IMR-90 (cell line): ENCODE measurements at places on chromosomes 12 and 14.

- DNase-seq: peak; percentile 94
Observed at GRCh38 chr12:69987579-69988091, 162.6 kb downstream of the MYRFL start.

DNA sequence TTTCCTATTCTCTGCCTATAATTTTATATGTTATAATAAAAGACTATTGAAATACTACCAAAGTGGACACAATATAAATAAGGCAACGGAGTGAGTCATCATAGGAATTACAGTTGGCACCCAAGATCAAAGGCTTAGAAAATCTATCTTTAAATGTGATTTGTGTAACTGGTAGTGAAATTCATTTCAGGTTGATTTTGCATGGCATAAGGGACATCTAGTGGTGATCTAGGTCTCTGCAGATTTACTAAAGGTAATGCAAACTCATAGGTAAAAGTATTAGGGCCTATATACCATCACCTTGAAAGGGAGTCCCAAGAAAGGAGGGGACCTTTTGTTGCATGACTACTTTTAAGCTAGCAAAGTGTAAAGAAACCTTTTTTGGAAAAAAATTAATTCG, 527.2 kb downstream of the NRXN3 start:
- DNase-seq: peak; percentile 26

DNA sequence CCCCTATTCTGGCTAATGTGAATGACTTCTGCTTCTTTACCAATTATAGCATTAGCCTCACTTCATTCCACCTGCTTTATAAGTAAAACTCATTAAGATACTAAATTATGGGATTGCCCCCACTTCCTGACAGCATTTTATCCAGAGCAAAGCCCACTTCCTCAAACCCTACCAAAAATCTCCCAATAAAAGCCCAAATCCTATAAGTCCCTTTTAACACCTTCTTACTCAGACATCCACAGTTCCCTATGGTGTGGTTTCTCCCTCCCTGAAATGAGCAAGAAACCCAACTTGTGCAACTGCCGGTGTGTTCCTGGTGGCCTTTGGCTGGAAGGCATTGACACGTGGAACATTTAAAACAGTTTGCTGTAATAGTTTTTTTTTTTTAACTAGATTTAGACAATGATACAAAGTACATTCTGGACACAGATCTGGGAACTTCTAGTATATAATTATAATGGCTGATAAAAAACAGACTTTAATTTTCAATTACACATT, 53.1 kb downstream of the BRMS1L start:
- peak; percentile 11 for DNase-seq

DNA sequence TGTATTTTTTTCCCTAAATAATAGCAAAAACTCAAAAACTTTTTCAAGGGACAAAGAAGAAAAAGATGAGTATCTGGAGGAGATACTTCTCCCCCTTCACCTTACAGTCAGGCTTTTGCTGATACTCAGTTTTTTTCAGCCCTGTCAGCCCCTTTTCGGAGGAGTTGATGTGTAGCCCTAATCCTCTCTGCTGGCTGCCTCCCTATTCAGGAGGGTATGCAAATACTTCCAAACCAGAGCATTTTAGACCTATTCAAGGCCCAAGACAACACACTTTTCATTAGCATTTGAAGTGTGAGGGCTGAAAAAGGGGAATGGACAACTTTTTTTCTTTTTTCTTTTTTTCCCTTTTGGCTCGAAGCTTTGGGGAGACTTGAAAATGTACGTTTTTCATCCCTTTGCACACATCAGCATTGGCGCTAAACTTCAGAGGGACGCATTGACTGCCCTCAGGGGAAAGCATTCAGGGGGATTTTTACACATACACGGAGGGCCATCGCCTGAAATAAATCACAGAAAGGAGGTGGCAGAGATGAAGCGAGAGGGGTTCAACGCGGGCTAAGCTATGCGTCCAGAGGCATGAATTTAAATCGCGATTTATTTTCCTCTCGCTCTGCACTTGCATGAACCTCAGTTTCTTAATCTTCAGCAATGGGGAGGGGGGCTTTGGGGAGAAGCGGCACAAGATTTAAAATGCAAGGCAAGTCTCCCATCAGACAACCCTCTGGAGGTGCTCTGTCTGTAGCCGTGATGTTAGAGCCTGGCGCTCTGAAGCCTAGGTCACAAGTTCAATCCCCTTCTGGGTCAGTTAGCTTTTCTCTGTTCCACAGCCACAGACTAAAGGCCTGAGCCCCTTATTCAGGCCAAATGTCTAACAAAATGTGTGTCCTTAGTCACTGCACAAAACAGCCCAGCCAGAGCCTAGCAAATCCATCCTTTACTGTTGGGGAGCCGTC, 86.3 kb downstream of the ASCL1 start:
- no peak for DNase-seq

GRCh38 chr12:94761559-94761958, 111.2 kb upstream of the TMCC3 start:
- peak; percentile 88 for DNase-seq

DNA sequence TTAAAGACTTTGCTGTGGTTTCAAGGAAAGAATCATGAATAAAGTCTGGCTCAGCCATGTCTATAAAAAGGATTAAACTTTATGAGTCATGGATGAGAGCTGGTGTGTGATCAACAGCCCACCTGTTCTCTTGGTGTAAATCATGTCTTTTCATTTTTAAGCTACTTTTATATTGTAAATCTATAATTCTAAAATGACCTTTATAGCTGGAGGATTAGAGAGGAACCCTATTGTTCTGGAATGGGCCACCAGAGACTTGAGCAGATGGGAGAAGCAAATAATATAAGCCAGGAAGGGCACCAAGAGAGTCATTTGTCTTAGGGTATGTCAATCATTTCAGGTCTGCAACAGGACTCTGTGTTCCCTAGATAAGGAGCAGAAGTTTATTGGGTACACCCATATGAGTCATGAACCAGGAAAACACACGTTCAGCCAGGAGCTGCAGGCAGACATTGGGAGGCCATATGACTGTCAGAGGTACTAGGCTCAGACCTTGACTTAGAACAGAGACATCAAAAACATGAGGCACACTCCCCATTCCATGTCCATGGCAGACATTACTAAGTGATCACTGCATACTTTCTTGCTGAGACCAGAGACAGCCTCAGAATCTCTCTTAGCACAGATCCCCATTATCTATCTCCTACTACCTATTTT, 49.3 kb downstream of the NDUFA12 start:
- peak; percentile 6 for DNase-seq

DNA sequence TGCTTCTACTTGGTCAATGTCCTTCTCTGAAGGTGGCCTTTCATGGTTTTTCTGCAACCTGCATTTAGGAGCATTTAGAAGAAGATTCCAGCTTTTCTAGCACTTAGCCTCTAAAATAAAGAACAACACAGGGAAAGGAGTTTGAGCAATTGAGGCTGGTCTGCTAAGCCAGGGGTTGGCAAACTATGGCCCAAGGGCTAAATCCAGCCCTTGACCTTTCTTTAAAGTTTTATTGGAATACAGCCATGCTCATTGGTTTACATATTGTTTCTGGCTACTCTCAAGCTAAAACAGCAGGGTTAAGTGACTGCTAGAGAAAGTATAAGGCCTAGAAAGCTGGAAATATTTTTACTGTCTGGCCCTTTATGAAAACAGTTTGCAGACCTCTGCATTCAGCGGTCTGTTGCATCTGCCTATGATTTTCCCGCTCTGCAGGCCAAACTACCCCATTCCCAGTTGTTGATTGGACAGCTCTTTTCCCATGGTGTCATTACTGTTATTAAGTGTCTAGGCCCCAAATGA, 39.3 kb downstream of the SPRING1 start:
- no peak for DNase-seq

DNA sequence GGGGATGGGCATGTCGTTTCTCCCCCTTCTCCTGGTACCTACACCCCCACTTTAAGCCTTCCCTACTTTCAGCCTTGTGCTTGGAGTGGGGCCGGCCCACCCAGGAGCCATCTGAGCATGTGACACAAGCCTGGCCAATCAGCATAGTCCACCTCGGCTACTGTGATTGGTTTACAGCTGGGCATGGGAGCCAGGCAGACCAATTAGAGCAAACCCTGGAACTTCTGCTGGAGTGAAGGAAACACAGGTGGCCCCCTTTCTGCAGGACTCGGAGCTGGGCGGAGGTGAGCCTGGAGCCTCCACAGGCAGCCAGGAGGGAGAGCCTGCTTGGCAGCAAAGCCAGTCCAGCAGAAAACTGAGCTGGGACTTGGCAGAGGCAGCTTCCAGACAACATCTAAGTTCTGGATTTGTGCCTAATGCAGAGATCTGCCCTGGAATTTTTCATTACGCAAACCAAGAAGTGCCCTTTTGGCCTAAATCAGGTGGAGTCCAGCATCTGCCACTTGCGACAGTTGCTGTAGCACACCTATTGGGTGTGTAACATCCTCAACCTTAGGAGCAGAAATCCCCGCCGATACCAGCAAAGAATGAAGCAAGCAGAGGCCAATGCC, 59.5 kb downstream of the SCARB1 start:
- peak; percentile 13 for DNase-seq

GRCh38 chr12:15808652-15809051, 19.5 kb upstream of the EPS8 start:
- DNase-seq: peak; percentile 83

DNA sequence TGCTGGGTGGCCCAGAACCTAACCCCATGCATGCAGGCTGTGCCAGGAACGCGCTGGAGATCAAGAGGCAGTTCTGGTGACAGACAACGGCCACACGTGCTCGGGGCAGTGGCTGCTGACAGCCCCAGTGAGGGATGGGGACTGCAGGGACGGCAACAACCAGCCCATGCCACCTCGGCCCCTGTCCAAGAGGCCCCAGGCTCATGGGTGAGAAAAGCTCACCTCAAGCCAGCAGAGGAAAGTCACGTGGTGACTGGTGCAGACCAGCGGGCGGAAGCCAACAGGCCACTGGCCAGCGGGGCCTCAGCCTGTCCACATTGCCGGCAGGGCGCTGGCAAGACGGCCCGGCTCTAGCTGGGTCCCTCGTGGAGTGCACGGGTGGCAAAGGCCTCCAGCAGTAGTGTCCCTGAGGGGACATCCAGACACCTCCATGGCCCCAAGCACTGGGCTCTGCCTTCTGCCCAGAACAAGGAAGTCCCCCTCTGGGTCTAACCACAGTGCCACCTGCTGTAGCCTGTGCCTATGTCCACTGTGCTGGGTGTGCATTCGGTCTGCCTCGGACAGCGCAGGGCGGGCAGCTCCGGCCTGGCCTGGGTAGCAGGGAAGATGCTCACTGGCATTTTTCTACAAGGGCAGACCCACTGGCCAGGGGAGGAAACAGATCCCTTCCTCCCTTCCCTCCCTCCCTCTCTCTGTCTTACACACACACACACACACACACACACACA, 134.1 kb downstream of the NCOR2 start:
- no peak for DNase-seq

DNA sequence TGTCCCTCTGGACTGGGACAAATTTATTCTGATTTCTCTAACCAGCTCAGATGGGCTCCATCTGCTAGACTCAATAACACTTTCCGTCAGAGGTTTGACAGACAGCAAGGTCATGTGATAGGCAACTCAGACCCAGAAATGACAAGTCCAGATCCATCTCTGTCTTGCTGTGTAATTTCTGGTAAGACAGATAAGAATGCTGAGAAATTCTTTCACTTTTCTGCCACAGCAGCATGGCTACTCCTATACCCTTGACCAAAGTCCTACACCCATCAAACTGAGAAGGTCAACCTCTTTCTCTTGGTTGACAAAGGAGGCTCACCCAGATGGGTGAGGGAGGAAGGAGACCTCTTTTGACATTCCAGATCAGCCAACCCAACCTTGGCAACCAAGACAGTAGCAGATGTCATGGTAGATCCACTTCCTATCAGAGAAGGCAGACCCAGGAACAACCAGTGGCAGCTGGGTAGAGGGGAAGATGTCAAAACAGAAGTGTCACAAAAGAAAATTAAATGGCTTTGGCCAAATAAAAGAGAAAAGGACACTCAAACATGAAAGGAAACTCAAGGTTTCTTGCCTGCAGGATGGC, 36.9 kb upstream of the PRKAB1 start:
- no peak for DNase-seq

- DNase-seq: no peak
Observed at GRCh38 chr12:66692986-66693385, 14.1 kb upstream of the GRIP1 start.

DNA sequence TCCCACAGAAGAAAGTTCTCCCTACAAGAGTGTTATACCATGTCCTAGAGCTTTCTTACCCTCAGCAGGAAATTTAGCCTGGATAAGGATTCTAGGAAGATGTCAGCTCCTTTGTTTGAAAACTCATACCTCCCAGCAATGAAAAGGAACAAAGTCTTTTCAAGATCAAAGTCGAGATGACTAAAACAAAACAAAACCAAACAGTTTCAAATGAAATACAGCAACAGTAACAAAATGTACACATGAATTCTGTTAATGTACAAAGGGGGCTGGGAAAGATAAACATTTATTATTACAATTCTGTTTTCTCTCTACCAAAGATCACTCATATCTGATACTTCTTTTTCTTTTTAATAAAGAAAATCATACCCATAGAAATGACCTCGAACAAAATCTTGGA, 36.8 kb downstream of the SPX start:
- no peak for DNase-seq

GRCh38 chr12:88092771-88093170, 49.1 kb downstream of the CEP290 start:
- no peak for DNase-seq

- DNase-seq: no peak
Observed at GRCh38 chr12:128250096-128250495, 16.9 kb upstream of the TMEM132C start.

DNA sequence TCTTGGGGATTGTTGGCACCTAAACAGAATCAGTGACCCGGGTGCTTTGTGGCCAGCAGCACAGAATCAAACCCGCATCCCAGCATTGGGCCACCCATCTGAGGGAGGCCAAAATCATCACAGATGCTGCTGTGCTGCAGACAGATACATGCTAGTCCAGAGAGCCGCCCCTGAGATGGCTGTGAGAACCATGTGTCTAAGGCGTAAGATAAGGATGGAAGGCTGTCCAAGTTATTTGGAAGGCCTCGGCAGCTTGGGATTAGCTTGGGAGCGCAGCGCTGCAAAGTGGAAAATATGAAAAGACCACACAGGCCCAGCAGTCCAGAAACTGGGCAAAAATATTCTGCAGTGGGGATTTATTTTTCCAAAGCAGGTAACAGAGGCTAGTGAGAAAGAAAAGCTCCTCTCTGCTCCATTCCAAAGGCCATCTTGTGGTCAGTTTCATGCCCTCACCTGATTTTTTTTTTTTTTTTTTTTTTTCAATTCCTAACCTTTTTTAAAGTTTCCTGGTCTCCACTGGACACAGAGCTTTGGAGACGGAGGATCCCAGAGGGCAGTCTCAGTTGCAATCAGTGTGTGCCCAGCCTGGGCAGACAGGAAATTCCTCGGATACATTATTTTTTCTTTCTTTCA, 178.9 kb upstream of the BCL2L14 start:
- DNase-seq: no peak

DNA sequence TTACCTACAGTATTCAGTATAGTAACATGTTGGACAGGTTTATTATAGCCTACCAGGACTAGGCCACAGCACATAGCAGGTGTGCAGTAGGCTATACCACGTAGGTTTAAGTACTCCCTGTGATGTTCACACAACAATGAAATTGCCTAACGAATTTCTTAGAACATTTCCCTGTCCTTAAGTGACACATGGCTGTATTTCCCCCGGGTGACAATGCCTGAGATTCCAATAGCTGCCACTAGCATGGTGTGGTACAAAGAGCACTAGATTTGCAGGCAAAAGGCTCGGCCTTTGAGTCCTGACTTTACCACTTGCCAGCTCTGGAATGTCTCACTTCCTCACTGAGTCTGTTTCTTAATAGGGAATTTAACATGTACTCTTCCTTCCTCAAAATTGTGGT, 19.7 kb downstream of the PTPN21 start:
- DNase-seq: no peak

- no peak for DNase-seq
Observed at GRCh38 chr12:51390457-51390856, 749 bp downstream of the GALNT6 start.
